Activated naive CD4-positive, alpha-beta T cell treated with anti-CD3 and anti-CD28 coated beads for 36 hours (primary cell): ENCODE measurements at places on chromosomes 3 and 15. TPM values are rescaled to one million over a fixed set of nuclear protein-coding genes. Genes with fewer than 3 reads are reported as not detected.

Gene SST
- total RNA-seq: not detected

- no peaks in the 10 kb centered on the region for H3K4me1 ChIP-seq
- DNase-seq: no peak
- no peak overlapping the region for H3K27ac ChIP-seq
- no peaks in the 10 kb centered on the region for H3K36me3 ChIP-seq
- no peaks in the 10 kb centered on the region for H3K27me3 ChIP-seq
- no peak overlapping the region for H3K4me3 ChIP-seq
Observed at GRCh38 chr15:62773369-62774165, 269.0 kb upstream of the TPM1 start.

- peaks cover 2% of the 10 kb centered on the region for H3K27me3 ChIP-seq
- H3K36me3 ChIP-seq: no peaks in the 10 kb centered on the region
- H3K4me1 ChIP-seq: no peaks in the 10 kb centered on the region
- H3K27ac ChIP-seq: no peak overlapping the region
- H3K4me3 ChIP-seq: no peak overlapping the region
Observed at GRCh38 chr15:41125931-41126642, 10.0 kb upstream of the INO80 start.

DNA sequence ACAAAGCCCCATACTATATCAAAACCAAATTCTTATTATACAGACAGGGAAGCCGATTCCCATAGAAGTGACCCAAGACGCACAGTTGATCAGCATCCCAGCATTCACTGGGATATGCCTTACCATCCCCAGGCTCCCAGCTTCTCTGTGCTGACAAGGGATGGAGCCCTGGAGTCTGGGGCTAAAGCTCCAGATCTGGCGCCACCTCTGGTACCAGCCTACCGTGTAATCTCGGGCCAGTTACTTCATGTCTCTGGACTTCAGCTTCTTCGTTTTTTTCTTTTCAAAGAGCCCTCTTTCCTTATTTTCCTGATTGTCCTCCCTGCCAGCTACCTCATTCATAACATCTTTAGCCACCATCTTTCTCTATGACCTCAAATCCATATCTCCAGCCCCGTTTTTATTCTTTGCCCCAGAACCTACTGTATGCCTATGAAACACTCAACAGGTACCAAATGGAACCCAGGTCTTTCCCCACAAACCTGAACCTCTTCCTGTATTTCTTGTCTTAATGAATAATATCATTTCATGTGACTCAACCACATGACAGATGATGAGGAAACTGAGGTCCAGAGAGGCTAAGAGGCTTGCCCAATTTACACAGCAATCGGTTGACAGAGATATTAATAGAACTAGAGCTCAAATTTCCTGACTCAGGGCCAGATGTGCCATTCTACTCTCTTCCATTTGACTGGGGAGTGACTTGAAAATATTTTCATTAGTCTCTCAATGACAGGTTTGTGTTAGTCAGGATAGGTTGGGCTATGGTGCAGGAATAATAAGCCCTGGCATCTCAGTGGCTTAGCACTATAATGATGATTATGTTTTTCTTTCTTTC, 85.4 kb upstream of the TLE3 start:
- H3K36me3 ChIP-seq: no peaks in the 10 kb centered on the region
- H3K27me3 ChIP-seq: no peaks in the 10 kb centered on the region
- H3K4me1 ChIP-seq: peaks cover 3% of the 10 kb centered on the region
- no peak overlapping the region for H3K4me3 ChIP-seq

Gene SAMMSON
- not detected for total RNA-seq

GRCh38 chr15:77825546-77825945, 192.8 kb upstream of the LINGO1 start:
- H3K4me1 ChIP-seq: no peaks in the 10 kb centered on the region
- no peak for DNase-seq
- peaks cover 17% of the 10 kb centered on the region for H3K27me3 ChIP-seq

DNA sequence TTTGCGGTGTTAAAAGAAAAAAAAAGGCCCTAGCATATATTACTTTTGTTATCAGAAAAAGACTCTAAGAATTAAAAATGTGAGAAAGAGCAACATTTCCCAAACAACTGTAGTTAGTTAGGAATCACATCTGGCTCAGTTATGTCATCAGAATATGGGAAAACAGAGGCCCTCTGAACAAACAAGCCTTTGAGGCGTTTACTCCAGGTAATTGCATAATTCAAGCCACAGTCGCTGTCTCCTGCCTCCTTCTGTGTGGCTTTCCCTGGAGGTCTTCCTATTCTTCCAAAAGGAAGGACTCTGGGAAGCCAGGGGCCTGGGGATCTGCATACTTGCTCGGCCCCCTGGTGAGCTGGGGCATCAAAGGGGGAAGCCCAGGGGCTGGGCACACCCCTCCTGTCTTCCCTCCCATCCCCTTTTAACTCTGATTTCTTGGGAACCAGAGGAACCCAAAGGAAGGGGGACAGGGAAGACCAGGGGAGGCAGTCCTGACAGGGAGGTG, 3.7 kb upstream of the FAM107A start:
- H3K36me3 ChIP-seq: no peaks in the 10 kb centered on the region
- no peak for DNase-seq
- no peak overlapping the region for H3K4me3 ChIP-seq
- no peak overlapping the region for H3K27ac ChIP-seq

GRCh38 chr3:77381431-77381830, 341.5 kb downstream of the ROBO2 start:
- H3K27me3 ChIP-seq: no peaks in the 10 kb centered on the region
- no peaks in the 10 kb centered on the region for H3K36me3 ChIP-seq
- H3K4me1 ChIP-seq: no peaks in the 10 kb centered on the region
- H3K4me3 ChIP-seq: no peak overlapping the region
- DNase-seq: no peak
- H3K27ac ChIP-seq: no peak overlapping the region

GRCh38 chr3:134197681-134198261, 52.9 kb downstream of the RYK start:
- peaks cover 7% of the 10 kb centered on the region for H3K4me1 ChIP-seq
- H3K27ac ChIP-seq: no peak overlapping the region
- peak; percentile 14 for DNase-seq

DNA sequence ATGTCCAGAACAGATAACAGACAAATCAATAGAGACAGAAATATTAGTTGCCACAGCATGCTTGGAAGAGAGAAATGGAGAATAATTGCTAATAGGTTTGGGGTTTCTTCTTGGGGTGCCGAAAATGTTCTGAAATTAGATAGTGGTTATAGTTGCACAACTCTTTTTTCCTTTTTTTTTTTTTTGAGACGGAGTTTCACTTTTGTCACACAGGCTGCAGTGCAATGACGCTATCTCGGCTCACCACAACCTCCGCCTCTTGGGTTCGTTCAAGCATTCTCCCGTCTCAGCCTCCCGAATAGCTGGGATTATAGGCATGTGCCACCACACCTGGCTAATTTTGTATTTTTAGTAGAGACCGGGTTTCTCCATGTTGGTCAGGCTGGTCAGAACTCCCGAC, 163.3 kb downstream of the PLCH1 start:
- no peak overlapping the region for H3K27ac ChIP-seq
- H3K27me3 ChIP-seq: peaks cover 9% of the 10 kb centered on the region
- no peak overlapping the region for H3K4me3 ChIP-seq
- no peak for DNase-seq

Gene SLC2A2
- total RNA-seq: not detected

- H3K27ac ChIP-seq: no peak overlapping the region
- no peak for DNase-seq
- H3K36me3 ChIP-seq: no peaks in the 10 kb centered on the region
- H3K4me3 ChIP-seq: no peak overlapping the region
- peaks cover 5% of the 10 kb centered on the region for H3K27me3 ChIP-seq
Observed at GRCh38 chr15:97522347-97522746, 438.2 kb upstream of the ARRDC4 start.

Gene NANOGP8
- not detected for total RNA-seq

GRCh38 chr3:37718632-37719031, 143.0 kb upstream of the CTDSPL start:
- H3K36me3 ChIP-seq: no peaks in the 10 kb centered on the region
- no peak overlapping the region for H3K27ac ChIP-seq
- DNase-seq: no peak
- H3K4me3 ChIP-seq: no peak overlapping the region

- peak overlapping the region; percentile 92 for H3K4me3 ChIP-seq
- peak; percentile 10 for DNase-seq
- no peak overlapping the region for H3K27ac ChIP-seq
- no peaks in the 10 kb centered on the region for H3K27me3 ChIP-seq
Observed at GRCh38 chr3:44509393-44509921, 32.0 kb upstream of the ZNF445 start.

Gene MYL3
- not detected for total RNA-seq

Gene AADACL2
- total RNA-seq: not detected

Gene NR1I2
- 0.89 TPM for total RNA-seq

- no peak overlapping the region for H3K27ac ChIP-seq
- DNase-seq: peak; percentile 61
- H3K4me1 ChIP-seq: peaks cover 34% of the 10 kb centered on the region
- H3K36me3 ChIP-seq: no peaks in the 10 kb centered on the region
Observed at GRCh38 chr15:76060118-76060989, 569 bp downstream of the TMEM266 start.

GRCh38 chr3:129118745-129119144, 2.9 kb downstream of the RAB43 start:
- H3K4me3 ChIP-seq: peak overlapping the region; percentile 94
- H3K27me3 ChIP-seq: no peaks in the 10 kb centered on the region
- DNase-seq: peak; percentile 80
- peaks cover 53% of the 10 kb centered on the region for H3K36me3 ChIP-seq
- H3K4me1 ChIP-seq: peaks cover 61% of the 10 kb centered on the region
